ENCODE measurements at places on chromosomes 16 and 17. TPM values are rescaled to one million over a fixed set of nuclear protein-coding genes. Genes with fewer than 3 reads are reported as not detected.

TMEM132E gene
- total RNA-seq, result 0.56 TPM

CCL18 gene
- 0.29 TPM for total RNA-seq

NPIPB9 gene
- total RNA-seq, result 1.2 TPM

CTRB1 gene
- not detected for total RNA-seq

CFAP52 gene
- not detected for total RNA-seq

DNAI2 gene
- total RNA-seq, result not detected

TP53TG3F gene
- not detected for total RNA-seq

ZNF597 gene
- total RNA-seq, result 0.86 TPM

HOXB9 gene
- not detected for total RNA-seq

KRT37 gene
- total RNA-seq, result not detected

RNF222 gene
- not detected for total RNA-seq

BCL6B gene
- 1.5 TPM for total RNA-seq

RHBDL3 gene
- not detected for total RNA-seq

GPR179 gene
- not detected for total RNA-seq

KRTAP4-5 gene
- total RNA-seq, result not detected

PIPOX gene
- total RNA-seq, result 202 TPM

KIAA0513 gene
- 4.2 TPM for total RNA-seq

SAMD14 gene
- total RNA-seq, result 0.50 TPM

CDH3 gene
- not detected for total RNA-seq

PRAC2 gene
- not detected for total RNA-seq

KRTAP2-2 gene
- total RNA-seq, result not detected

C16orf54 gene
- 0.40 TPM for total RNA-seq

TMEM235 gene
- not detected for total RNA-seq

SLC16A5 gene
- 1.3 TPM for total RNA-seq

RAMP2 gene
- 4.6 TPM for total RNA-seq

CD19 gene
- not detected for total RNA-seq

TBC1D3 gene
- total RNA-seq, result not detected

HBQ1 gene
- total RNA-seq, result not detected

MPP3 gene
- 1.8 TPM for total RNA-seq

BOLA2 gene
- 2.7 TPM for total RNA-seq

TVP23A gene
- 0.06 TPM for total RNA-seq

ABCC6 gene
- 84.5 TPM for total RNA-seq

CIBAR2 gene
- not detected for total RNA-seq

RASL10B gene
- 1.3 TPM for total RNA-seq

ACAP1 gene
- 1.6 TPM for total RNA-seq

GRB7 gene
- 10.9 TPM for total RNA-seq

CLEC19A gene
- total RNA-seq, result 0.12 TPM

MAP2K6 gene
- total RNA-seq, result 1.8 TPM

METRNL gene
- 18.6 TPM for total RNA-seq

KCNH4 gene
- not detected for total RNA-seq

SMIM36 gene
- not detected for total RNA-seq

CBLN1 gene
- not detected for total RNA-seq

RNU2-1 gene
- not detected for total RNA-seq

ACSM3 gene
- total RNA-seq, result 25.8 TPM

TLCD1 gene
- total RNA-seq, result 8.6 TPM

Data from right lobe of liver (tissue), 6 donors.